ENCODE measurements at places on chromosomes 4 and X.

DNA sequence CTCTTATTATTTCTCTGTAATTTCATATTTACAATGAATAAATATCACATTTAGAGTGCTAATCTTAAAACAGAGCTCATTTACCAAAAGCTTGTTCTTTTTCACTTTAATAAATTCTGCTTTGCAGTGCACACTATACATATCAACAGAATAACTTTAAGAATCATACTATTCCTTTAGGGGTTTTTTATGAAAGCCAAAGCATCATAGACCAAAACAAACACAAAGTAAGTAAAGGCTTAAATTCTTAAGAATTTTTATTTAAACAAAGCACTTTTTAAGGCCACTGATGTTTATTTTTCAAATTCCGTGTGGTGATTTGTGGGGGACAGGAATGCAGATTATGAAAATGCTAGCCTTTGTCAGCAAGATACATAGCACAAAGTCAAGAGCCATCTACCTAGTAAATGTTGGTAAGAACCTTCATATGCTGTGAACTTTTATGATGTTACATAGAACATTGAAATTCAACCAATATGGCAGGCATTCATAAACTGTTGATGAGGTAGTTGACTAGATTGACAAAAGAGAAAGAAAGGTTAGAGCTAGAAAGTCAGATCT is 17.8 kb downstream of the TIGD2 start:
- DNase-seq, result no peak

DNA sequence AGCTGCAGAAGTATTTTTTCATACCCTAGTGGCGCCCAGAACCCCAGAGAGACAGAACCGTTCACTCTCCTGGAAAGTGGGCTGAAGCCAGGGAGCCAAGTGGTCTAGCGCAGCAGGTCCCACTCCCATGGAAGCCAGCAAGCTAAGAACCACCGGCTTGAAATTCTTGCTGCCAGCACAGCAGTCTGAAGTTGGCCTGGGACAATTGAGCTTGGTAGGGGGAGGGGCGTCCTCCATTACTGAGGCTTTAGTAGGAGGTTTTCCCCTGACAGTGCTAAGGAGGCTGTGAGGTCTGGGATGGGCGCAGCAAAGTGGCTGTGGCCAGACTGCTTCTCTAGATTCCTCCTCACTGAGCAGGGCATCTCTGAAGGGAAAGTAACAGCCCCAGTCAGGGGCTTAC is 84.5 kb upstream of the ATXN3L start:
- DNase-seq, result no peak

DNA sequence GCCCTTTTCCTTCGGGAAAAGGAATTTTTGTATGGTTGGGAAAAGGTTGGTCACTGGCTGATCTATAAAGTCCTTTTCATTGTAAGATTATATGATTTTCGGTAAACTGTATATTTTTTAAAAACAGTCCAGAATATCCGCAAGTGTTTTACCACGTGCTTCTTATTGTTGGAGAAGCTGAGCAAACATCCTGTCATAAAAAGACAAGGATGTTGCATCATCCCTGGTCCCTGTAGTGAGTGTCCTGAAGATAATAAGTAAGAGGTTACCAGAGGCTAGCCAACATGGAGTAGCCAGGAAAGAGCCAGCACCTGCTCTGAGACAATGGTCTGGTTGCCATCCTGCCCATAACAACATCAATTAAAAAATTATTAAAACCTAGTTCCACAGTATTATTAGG is 5.1 kb downstream of the CXCL9 start:
- no peak for DNase-seq

DNA sequence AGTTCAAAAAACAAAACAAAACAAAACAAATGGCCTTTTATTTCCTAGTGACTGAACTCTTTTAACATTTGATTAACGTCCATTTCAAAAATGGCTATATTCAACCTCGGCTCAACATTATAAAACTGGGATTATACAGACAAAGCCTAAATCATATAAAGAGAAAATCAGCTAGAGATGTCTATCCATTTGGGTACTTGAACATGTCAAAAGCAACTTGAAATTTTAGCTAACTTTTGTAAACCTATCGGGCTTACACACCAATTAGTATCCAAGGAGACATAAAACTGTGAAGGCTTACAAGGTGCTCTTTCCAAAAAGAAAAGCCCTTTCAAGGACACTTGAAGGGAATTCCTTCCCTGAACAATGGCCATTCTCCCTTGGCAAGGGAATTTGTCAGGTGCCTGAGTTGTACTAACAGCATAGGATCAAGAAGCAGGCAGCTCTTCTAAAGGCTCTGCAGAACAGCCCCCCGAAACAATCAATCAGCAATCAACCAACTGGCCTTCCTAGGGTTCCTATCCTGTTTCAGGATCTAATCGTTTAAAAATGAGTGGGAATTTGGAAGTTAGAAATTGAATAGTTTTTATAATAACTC is 633.7 kb upstream of the HTR2C start:
- DNase-seq, result no peak

- no peak for DNase-seq
Measured at GRCh38 chrX:72659723-72660122, 54.4 kb downstream of the PHKA1 start.

GRCh38 chr4:140112576-140112975 is 41.4 kb downstream of the MAML3 start:
- DNase-seq, result no peak

DNA sequence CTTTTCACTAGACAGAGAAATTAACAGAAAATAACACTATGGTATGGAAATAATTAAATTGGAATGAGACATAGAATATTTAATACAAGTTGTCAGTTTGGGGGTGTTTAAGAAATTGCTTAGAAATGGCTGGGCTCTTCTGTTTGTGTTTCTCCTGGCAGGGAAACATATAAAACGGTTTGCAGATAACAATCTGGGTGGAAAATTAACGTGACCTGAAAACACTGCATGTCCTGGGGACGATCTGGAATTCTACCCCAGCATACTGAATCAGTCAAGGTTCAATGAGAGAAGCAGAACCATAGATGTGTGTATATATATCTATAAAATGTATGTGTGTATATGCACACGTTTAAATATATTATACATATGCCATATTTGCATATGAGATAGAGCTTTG is 109.8 kb downstream of the SPATA18 start:
- DNase-seq, result no peak

- no peak for DNase-seq
Measured at GRCh38 chrX:117138070-117138469, 675.3 kb upstream of the CT83 start.

- DNase-seq, result no peak
Measured at GRCh38 chr4:127120441-127121090, 512.2 kb upstream of the INTU start.

DNA sequence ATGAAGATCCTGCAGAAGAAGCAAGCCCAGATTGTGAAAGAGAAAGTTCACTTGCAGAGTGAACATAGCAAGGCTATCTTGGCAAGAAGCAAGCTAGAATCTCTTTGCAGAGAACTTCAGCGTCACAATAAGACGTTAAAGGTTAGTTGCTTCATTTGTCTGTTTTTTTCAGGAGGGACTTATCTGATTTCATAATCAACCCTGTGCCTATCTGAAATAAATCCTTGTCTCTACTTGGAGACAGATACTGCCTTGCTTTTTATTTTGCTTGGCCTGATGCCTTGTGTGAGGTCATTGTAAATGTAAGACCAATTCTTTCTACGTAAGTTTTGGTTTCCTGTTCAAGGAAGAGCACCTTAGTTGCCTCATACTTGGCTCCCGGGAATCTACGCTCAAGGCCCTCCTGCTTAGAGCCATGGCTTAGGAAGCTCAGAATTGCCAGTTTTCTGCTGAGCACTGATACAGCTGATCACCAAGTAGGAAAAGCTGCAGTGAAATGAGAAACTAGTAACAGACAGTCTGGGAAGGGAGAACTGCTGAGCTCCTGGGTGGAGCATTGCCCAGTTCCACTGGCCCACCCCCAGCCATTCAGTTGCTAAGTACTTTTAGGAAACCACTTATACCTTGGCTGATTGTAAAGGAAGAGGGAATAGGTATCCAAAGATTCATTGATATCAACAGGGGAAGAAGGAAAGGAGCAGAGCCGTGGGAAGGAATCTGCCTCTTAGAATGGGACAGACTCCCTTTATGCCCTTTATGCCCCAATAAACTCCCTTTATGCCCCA is 41.8 kb downstream of the RBBP7 start:
- DNase-seq, result no peak

- DNase-seq, result no peak
Measured at GRCh38 chr4:2698951-2699505, 57.1 kb downstream of the TNIP2 start.

GRCh38 chr4:93996895-93997294 is 168.3 kb downstream of the ATOH1 start:
- no peak for DNase-seq

DNA sequence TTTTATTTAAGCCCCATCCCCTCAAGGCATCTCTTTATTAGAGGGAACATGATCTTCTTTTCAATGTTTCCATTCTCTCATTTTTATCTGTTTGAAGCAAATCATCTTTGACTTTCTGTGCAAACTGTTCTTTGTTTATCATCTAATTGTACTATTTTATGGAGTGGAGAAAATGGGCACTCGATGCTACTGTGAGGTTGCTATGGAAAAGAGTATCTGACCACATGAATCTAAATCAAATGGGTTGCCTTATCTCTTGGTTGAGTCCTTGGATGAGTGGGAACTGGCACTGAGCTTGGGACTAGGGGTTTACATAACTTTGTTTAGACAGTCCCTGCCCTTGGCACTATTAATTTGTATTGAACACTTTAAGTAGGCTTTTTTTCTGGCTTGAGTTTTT is 9.1 kb downstream of the OCRL start:
- no peak for DNase-seq

- no peak for DNase-seq
Measured at GRCh38 chr4:13546142-13546940, 2.0 kb upstream of the NKX3-2 start.

DNA sequence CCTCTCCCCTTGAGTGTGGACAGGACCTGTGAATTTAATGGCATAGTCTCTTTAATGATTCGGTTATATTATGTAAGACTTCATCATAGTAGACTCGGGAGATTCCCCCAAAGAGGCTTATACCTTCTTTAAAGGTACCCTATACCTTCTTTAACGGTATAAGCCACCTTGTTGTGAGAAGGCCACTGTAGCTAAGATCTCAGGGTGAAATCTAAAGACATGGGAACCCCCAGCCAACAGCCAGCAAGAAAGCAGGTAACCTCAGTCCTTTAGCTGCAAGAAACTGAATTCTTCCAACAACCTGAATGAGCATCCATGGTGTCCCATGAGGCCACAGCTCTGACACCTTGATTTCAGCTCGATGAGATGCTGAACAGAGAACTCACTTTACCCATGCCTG is 931 bp downstream of the DDX60 start:
- no peak for DNase-seq

DNA sequence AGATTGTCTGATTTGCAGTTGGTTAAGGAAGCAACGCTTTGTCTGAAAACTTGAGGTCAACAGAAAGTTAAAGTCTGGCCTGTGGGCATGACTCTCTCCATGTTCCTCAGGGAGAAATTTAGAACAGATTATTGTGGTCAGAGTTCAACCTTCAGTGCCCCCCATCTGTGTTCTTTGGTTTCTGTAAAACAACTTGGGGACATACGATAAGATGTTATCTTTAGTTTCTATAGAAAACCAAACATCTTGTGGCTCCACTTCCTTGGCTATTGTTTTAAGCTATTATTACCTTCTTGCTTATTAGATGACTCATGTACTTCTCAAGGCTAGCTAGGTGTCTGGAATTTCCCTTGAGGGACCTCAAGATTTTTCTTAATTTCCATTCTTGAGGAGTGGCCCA is 507.7 kb downstream of the PDHA2 start:
- DNase-seq, result no peak

DNA sequence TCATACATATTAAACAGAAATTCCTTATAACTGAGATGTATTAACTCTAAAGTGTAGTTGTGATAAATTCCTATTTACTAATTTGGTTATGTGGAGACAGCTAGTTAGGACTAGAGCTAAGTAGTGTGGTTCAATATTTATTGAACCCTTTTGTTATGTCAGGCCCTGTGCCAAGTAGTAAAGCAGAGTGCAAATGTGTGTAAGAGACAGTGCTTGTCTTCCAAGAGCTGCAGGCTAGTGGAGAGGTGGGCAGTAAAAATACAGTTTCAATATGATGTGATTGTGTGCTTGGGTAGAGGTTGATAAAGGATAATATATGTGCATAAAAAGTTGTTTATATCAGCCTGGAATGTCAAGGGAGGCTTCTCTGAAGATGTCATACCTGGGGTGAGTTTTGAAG is 80.0 kb downstream of the TBC1D19 start:
- no peak for DNase-seq
